ENCODE measurements at places on chromosomes 13 and 19. TPM values are rescaled to one million over a fixed set of nuclear protein-coding genes. Genes with fewer than 3 reads are reported as not detected.

The FARSA gene
- total RNA-seq: 95.9 TPM

The DACT3 gene
- 2.2 TPM for total RNA-seq

The TMEM190 gene
- not detected for total RNA-seq

The SELENOV gene
- not detected for total RNA-seq

The OR7A5 gene
- not detected for total RNA-seq

All from smooth muscle cell of the umbilical artery (primary cell).